ENCODE measurements at places on chromosomes 5 and 9.

DNA sequence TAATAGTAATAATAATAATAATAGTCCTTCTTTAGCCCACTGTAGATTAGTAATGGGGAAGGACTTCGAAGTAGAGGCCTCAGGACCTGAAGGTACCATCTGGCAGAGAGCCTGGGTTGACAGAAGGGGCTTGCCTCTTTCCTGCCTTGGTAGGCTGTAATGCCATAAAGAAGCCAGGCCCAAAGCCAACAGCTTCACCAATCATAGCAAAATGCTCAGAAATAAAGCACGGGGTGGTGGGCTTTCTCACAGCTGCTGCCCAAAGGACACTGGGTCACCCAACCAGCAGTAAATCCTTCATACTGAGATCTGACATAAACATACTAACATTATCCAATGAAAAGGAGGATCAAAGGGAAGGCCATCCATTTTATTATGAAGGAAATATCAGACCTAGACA lies 70.7 kb downstream of the SUSD1 start:
- DNase-seq, result no peak

GRCh38 chr9:137741330-137741729 lies 122.5 kb downstream of the EHMT1 start:
- no peak for DNase-seq

DNA sequence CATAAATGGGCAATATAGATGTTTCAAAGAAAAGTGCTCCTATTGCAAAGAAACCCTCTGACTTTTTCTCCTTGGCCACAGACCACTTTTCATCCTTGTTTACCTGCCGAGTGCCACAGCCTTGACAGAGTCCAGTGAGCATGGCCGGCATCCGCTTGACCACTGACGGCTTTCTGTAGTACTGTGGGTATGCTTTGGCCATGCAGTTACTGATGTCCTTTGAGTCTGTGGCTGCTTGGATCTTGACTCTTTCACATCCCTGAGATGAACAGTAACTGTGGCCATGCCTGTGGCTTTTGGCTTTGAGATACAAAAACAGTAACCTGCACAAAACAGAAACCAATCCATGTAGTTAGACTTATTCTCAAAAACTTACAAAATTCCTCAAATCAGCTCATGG lies 70.4 kb downstream of the CEMIP2 start:
- DNase-seq, result no peak

DNA sequence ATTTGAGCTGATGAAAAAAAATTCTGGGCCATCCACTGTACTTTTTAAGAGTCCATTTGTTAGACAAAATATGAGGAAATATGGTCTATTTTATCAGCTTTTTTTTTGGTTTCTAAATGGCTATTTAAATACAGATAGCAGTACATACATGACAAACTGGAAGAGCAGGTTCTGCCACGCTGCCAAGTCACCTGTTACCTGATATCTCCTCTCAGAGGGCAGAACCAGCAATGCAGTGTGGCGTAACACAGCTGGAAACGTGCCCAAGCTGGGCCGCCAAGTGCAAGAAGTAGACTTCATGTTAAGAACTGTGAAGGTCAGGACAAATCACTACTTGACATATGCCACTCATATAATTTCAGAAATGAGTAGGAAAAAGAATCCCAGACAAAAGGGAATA lies 8.1 kb downstream of the MCIDAS start:
- no peak for DNase-seq

DNA sequence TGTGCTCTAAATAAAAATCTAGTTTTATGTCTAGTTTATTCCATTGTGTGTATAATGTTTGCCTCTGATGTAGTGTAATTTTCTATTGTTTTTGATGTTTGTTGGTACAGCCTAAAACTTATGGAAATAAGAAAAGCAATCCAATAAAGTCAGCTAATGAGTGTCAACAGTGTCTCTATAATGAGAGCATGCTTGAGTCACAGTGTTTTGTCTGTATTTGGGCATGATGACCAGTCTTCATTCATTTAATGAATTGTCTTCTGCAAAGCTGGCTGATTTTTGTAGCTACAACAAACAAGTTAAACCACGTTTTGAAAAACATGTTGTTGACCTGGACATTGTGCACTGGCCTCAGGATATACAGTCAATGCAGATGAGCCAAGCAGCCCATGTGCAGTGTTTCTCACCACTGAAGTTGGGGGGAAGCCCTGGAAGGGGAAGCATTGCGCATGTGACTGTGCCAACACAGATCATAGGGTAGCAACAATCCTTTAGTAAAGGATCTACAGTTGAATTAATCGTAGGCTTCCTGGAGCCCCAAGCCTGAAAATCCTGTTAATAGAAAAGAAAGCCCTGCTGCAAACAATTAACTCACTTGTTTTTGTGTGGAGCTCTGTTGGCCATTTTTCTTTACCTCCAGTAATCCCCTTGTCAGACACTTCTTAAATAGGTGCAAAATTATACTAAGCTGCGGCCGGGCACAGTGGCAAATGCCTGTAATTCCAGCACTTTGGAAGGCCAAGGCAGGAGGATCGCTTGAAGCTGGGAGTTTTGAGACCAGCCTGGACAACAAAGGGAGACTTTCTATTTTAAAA lies 88.0 kb downstream of the INIP start:
- DNase-seq, result no peak

DNA sequence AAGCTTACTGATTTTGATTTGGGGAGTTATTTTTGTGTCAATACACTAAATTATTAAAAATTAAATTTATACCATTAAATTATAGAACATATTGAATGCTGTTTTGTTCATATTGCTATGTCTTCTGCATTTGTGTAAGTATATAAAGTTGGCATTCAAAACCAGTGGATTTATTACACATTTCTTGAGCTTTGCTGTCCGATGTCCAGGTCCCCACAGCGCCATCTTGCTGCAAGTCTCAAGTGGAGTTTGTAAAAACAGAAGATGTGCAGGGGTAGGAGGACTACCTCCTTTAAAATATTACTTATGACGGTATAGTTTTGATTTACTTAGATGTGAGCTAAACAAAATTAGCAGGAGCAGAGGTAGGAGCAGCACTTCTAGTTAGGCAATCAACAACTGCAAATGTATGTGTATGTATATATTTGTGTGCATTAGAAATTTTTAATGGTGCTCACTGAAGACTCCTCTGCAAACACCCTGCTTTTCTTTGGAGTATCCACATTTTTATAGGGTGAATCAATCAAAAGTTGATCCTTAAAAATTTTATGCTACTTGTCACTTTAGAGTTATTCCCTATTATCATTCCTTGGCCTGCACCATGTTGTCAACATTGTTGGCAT lies 37.4 kb downstream of the CPEB4 start:
- peak; percentile 42 for DNase-seq

GRCh38 chr9:95778957-95779356 lies 96.5 kb upstream of the ERCC6L2 start:
- DNase-seq, result peak; percentile 69

- DNase-seq, result peak; percentile 66
These were observed 158.1 kb upstream of the VCAN start for GRCh38 chr5:83313436-83313835.

DNA sequence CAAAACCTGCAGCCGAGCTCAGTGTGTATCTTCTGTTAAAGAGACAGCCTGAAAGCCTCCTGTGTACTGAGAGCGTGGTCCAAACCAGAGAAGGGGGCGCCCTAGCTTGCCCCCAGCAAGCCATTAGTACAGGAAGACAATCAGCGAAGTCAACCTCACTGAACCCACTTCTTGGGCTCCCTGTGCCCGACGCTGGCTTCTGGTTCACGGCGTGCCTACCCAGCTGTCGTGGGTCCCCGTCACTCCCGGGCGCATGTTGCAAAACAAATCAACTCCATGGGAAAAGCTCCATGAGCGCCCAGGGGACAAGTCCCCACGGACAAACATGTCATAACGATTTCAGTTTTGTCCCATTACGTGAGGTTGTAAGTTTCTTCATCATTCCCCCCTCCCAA lies 326.9 kb downstream of the SH3GL2 start:
- no peak for DNase-seq

DNA sequence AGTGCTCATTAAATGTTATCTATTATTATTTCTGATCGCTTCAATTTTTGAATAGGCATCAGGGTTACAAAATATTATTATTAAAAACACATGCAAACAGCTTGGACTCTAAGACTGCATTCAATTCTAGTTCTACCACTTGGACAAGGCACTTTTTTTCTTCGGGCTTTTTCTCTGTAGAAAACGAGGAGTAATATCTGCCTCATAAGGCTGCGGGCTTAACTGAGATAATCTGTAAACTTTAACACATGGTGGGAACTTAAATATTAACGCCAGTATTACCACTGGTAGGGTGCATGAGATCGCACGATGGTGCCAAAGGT lies 511 bp upstream of the SPDL1 start:
- no peak for DNase-seq

DNA sequence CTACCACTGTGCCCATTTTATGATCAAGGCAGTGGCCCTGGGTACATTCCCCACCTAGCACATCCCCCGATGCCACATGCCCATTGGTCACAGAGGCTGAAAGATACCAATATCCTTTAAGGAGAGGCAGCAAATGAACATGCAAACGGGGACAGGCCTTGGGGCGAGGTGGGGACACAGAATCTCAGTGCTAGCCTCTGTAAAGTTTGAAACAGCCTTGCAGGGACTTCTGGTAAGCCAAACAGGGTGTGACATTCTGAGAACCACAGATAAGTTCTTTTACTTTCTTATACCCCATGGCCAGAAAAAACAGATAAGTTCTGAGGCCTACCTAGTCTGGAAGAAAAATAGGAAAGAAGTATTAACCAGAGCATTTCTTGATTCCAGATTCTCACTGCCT lies 60.5 kb downstream of the ACER2 start:
- DNase-seq, result no peak

- peak; percentile 47 for DNase-seq
These were observed 119.3 kb downstream of the GALNT10 start for GRCh38 chr5:154309805-154310204.

DNA sequence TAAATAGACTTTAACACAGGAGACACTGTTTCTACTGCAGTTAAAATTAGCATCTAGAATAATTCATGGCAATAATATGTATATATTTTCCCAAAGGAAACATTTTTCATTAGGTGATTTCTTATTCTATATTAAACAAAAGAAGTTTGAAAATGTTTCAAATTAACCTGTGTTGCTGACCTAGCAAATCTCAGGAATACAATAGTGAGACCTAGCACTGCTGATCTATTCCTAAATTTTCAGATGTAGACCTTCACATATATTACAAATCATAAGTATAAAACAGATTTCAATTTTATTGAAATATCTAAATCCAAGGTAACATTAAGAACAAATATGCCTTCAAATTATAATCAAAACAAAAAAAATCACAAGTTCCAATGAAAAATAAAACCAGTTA lies 15.1 kb downstream of the LMBRD2 start:
- DNase-seq, result no peak

DNA sequence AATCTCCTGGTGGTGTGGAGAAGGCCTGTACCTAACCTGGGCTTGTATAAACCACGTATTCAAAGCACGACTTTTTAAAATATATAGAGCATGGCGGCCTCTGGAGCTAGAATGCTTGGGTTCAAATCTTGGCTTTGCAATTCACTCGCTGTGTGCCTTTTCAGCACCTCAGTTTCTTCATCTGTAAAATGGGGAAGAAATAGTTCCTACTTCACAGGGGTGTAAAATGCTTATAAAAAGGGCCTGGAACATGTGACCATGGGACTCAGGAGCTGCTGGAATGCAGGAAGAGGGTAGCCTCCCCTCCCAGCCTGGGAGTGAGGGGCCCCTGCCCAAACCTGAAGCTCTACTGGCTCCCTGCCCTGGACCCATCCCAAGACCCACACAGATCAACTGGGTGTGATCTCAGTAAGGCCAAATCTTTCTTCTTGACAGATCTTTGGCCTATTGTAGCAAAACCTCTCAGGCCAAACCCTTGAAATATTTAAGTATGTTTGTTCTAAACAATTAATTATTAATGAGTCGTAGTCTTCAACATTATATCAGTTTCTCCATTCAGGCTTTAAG lies 269.0 kb downstream of the ZSWIM6 start:
- no peak for DNase-seq

- DNase-seq, result peak; percentile 94
These were observed 76.7 kb upstream of the SPOCK1 start for GRCh38 chr5:137575847-137576246.

DNA sequence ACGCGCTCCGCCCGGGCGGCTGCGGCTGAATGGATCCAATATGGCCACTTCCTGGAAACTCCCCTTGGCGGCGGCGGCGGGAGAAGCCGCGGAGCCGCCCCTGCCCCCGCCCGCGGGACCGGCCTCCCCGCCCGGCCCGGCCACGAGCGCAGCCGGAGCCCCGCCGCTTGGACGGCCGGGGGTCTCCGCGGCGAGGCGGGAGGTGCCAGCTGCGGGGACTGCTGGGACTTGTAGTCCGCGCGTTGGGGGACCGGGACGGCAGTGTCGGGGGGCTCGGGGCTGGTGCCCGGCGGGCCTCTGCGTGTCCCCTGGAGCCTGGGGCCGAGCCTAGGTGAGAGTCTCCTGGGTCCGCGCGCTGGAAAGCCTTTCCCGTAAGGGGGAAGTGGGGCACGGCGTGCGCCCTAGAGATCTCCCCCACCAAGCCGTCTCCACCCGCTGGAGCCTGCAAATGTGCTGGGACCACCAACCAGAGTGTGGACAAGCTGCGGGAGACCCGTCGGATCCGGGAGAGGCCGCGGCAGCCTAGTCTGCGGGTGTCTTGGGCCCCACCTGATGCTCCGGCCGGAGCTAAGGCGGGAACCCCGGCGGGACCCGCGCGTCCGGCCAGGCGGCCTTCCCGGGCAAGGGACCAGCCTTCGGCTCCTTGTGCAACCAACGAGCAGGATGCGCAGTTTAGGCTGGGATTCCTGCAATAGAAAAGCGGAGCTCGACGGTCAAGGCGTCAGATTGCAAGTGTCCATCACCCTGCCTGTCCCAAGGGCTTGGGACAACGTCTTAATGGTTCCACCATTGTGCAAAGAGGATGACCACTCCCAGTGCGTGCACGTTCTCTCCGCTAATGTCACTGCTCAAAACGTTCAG lies at the start of gene SEPTIN8:
Gene SEPTIN8 (minus strand): TSS at position 31 of the 861 bp plus-strand sequence. CDS start 102 bp downstream, outside the sequence.
- peak; percentile 60 for DNase-seq

DNA sequence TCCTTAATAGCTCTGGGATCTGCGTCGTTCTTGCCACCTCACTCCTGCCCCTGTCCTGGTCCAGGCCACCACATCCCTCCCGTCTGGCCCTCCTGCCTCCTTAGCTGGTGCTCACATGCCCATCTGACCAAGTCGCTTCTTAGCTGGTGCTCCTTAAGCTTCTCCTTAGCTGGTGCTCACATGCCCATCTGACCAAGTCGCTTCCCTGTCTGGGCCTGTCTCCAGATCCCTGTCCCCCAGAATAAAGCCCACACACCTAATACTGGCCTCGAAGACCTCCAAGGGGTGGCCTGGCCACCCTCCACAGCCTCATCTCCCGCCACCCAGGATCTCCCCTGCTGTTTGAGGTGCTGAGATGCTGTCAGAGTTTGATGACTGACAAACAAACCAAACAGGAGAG lies 31.4 kb upstream of the TTLL11 start:
- no peak for DNase-seq

- peak; percentile 90 for DNase-seq
These were observed 1.3 kb downstream of the NIM1K start for GRCh38 chr5:43193181-43193893.

- DNase-seq, result peak; percentile 44
These were observed 41.4 kb upstream of the DAB2IP start for GRCh38 chr9:121609822-121610637.

GRCh38 chr9:101264727-101265126 lies 120.1 kb downstream of the BAAT start:
- no peak for DNase-seq
